Activated CD8-positive, alpha-beta T cell treated with anti-CD3 and anti-CD28 coated beads, Interleukin-2, amount 10 ng/mL, durations not matched to agents 7 days and 5 days (primary cell): ENCODE measurements at places on chromosomes 3 and 15. TPM values are rescaled to one million over a fixed set of nuclear protein-coding genes. Genes with fewer than 3 reads are reported as not detected.

The CCDC39 gene
- not detected for total RNA-seq

The GOLGA8J gene
- not detected for total RNA-seq

The GPR160 gene
- total RNA-seq = 7.4 TPM

The EPB42 gene
- total RNA-seq = not detected

The CHRNA5 gene
- 2.7 TPM for total RNA-seq

The MAGEF1 gene
- 2.0 TPM for total RNA-seq

The WDR93 gene
- total RNA-seq = not detected

The SI gene
- not detected for total RNA-seq

The ACKR4 gene
- not detected for total RNA-seq
